ENCODE measurements at places on chromosomes 4 and X.

DNA sequence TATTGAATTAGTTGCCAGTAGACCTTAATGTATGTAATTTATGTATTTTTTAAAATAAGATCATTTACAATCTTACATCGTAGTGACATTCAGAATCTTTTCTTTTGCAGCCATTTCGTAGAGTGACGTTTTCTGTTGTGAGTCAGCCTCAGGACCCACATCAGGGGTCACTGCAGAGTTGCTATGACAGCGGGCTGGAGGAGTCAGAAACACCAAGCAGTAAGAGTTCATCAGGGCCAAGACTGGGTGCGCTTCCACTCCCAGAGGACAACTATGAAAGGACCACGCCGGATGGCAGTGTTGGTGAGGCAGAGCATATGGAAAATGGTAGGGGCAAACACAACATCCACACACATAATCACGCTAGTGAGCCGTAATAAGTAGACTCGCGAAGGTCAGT, 199.9 kb downstream of the PCDH7 start:
- no peak for DNase-seq

GRCh38 chr4:91577864-91578263, 725.9 kb upstream of the GRID2 start:
- no peak for DNase-seq

GRCh38 chrX:53050841-53051240, 2.3 kb downstream of the GPR173 start:
- DNase-seq, result no peak

- DNase-seq, result no peak
Observed at GRCh38 chrX:46838486-46838870, 1.6 kb downstream of the RP2 start.

GRCh38 chr4:122588453-122589238, 32.2 kb downstream of the IL21 start:
- DNase-seq, result no peak

GRCh38 chr4:115927382-115927781, 814.0 kb upstream of the NDST4 start:
- no peak for DNase-seq

DNA sequence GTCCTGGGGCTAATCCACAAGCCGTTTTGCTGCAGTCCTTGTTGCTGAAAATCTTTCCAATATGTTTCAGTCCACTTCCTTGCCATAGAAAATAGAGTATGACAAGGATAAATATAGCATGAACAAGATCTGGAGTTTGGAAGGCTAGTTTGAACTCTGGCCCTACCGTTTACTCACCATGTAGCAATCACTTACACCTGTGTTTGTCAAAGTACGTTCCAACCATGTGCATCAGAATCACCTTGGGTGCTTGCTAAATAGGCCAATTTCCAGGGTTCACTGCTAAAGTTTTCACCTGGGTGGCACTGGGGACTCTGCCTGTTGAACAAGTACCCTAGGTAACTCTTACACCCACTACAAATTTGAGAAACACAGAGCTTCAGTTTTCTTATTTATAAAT, 188.9 kb downstream of the ENOX2 start:
- DNase-seq, result no peak

DNA sequence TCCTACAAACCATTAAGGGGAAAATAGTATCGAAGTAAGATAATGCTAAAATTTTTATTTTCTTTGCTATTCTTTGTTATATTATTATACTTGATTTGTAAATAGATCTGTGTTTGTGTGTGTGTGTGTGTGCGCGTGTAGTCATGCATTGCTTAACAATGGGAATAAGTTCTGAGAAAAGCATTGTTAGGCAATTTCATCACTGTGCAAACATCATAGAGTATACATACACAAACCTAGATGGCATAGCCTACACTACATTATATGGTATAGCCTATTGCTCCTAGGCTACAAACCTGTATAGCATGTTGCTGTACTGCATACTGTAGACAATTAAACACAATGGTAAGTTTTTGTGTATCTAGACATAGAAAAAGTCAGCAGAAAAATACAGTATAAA, 17.1 kb downstream of the MTTP start:
- no peak for DNase-seq

DNA sequence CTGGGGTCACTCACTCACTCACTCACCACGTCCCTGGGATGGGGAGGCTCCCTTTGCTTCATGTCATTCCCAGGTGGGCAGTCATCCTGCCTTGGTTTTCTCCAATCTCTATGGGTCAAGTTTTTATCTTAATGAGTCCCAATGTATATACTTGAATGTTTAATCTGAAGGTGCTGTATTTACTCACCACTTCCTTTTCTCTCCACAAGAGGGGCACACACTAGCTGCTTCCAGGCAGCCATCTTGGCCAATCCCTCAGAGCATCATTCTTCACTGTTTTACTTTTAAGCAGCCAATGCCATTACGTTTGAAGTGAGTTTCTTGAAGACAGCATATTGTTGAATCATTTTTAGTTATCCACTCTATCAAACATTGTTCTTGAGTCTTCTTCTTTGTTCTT, 153.4 kb upstream of the ARSJ start:
- DNase-seq, result no peak

DNA sequence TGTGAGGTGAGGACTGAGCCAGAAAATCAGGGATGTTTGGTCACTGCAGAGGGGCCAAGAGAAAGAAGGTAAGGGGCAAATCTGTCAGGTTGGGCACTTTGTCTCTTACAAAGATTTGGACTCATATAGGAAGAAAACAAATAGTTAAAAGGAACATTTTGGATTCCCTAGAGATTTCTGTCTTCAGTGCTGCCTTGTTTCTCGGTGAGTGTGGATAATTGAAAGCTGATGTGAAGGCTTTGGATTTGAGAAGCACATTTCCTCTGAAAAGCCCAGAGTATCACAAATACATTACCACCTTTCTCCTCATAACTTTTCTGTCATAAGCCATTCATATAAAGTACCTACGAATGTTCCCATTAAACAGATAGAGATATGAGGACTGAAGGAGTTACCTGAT, 107.5 kb downstream of the ATG4A start:
- DNase-seq, result no peak

- DNase-seq, result no peak
Observed at GRCh38 chr4:127204322-127204721, 428.4 kb upstream of the INTU start.

- DNase-seq, result no peak
Observed at GRCh38 chrX:53412446-53412845, 10.0 kb downstream of the SMC1A start.

- DNase-seq, result no peak
Observed at GRCh38 chrX:134679221-134679620, 20.9 kb upstream of the PLAC1 start.

DNA sequence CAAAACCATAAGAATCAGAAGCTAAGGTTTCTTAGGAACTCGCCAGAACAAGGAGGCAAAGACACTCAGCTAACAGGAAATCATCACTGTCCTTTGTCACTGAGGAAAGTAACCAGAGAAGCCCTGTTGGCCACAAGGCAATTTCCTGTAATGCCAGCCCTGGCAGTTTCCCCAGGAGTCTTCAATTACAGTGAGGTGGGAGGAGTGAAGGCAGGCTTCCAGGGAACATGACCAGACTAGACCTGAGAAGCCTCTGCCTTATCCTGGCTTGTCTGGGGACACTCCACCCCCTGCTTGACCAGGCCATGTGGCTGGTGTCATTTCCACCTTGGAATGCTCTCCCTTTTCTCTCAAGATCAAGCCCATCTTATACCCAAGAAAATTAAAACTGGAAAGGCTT, 125.3 kb downstream of the COL4A6 start:
- no peak for DNase-seq

- DNase-seq, result no peak
Observed at GRCh38 chr4:2793586-2794485, 951 bp downstream of the SH3BP2 start.

GRCh38 chr4:137446071-137446470, 86.2 kb downstream of the PCDH18 start:
- no peak for DNase-seq

- no peak for DNase-seq
Observed at GRCh38 chr4:6341696-6342095, 72.0 kb downstream of the WFS1 start.

DNA sequence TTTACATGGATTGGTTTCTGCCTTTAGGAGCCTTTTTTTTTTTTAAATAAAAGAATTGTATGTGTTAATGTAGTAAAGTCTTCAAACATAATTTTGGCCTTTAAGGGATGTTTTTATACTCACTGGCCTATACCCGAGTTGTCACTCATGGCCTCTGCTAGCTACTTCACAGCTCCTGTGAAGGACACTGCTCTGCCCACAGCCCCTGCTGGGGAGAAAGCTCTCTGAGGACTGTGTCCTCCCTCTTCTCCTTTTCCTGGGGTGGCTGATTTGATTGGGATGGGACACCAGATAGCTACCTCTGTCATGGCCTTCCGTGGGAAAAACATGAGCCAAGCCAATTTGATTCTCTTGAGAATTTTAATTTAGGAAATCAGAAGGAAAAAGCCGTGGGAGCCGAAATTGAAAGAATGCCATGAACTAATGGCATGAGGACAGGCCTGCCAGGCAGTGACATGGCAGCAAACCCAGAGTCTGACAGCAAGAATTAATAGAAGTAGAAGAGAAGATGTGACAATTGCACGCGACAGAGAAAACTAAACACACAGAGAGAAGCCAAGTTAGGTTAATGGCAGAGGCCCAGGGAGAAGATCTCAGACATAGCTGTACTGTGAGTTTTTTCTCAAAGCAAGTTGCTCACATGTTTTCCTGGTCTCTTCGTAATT, 81.4 kb downstream of the ARHGAP10 start:
- no peak for DNase-seq

GRCh38 chr4:77104791-77105540, 29.2 kb upstream of the CCNI start:
- peak; percentile 48 for DNase-seq

- DNase-seq, result no peak
Observed at GRCh38 chr4:2830632-2831610, 12.7 kb upstream of the ADD1 start.

GRCh38 chr4:5710961-5711478, at the start of gene EVC:
EVC (plus strand) TSS chr4:5711201; CDS start chr4:5711381, 180 bp downstream.
- DNase-seq, result peak; percentile 52

GRCh38 chr4:140809676-140810075, 53.5 kb upstream of the TBC1D9 start:
- no peak for DNase-seq

DNA sequence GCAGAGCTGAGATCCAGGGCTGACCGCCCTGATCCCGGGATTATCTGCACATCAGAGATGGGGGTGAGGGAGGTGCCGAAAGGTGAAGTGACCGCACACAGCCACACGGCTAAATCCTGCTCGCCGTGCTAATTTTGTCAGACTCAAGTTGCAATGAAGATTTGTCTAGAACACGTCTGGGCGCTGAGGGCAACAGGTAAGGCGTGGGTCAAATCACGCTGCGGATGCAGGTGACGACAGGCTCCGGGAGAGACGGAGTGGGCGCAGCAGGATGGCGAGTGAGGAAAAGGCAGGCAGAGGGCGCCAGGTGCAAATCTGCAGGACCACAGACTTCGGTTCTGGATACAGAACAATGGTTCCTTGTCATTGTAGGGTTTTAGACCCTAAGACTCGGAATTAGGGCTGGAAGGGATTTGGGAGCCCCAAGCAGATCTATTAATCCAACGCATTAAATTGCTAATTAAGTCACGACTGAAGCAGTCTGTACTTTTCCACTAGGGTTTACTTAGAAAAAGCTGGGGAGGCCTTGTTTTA, 1.9 kb upstream of the TBC1D14 start:
- DNase-seq, result no peak

DNA sequence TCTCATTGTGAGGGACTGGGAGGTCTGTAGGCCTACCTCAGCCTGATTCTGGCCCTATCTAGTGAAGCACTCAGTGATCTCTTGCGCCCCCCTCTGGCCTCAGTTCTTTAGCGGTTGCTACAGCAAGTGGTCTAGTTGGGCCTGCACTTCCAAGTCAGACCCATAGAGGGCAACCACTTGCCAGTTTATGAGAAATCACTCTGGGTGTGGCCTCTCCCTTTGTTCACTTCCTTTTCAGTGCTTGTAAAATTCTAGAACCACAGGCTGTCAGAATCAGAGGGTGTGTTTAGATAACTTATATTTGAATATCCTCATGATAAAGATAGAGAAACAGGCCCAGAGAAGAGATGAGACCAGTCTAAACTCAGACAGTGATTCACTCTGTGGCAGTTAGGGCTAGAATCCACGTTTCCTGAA, 60.9 kb upstream of the LAS1L start:
- peak; percentile 85 for DNase-seq

GRCh38 chrX:10172877-10173276, 16.1 kb downstream of the CLCN4 start:
- DNase-seq, result no peak

All from thoracic aorta (tissue), 2 donors.